ENCODE measurements at places on chromosomes 13 and 19.

DNA sequence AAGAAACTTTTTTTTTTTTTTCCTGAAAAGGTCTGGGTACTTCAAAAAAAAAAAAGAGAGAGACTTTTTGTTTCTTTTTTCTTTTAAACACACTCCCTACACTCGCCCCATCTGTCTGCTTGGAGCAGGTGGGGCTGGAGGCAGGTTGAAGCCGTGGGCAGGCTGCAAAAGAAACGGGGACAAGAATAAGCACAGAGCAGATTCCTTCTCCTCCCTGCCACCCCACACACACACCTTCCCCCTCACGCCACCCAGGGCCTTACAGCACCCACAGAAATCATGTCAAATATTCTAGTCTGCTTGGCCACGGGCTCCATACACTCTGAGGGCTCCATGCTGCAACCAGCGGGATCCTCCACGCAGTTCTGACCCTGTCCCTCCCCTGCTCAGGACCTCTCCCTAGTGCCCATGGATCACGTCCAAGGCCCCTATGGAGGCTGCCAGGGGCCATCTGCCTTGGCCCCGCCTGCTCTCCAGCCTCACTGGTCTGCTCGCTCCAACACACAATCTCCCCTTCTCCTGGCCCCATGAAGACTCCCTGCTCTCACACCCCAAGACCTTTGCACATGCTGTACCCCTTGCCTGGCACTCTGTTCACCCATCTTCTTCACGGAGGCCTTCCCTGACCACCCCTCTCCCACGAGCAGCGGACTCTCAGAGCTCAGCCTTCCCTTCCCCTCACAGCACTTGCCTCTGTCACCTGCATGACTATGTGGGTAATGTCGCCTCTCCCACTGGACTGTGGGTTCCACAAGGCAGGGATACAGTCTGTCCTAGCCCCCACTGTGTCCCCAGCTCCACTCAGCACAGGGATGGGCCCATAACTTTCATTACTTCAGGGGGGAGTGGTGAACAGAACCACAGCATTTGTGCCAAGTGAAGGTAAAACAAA is 11.4 kb downstream of the AKT2 start:
- DNase-seq: no peak

GRCh38 chr13:71171740-71172139 is 695.3 kb downstream of the DACH1 start:
- DNase-seq: no peak

GRCh38 chr19:3699741-3700241 is 477 bp downstream of the PIP5K1C start:
- DNase-seq: no peak

DNA sequence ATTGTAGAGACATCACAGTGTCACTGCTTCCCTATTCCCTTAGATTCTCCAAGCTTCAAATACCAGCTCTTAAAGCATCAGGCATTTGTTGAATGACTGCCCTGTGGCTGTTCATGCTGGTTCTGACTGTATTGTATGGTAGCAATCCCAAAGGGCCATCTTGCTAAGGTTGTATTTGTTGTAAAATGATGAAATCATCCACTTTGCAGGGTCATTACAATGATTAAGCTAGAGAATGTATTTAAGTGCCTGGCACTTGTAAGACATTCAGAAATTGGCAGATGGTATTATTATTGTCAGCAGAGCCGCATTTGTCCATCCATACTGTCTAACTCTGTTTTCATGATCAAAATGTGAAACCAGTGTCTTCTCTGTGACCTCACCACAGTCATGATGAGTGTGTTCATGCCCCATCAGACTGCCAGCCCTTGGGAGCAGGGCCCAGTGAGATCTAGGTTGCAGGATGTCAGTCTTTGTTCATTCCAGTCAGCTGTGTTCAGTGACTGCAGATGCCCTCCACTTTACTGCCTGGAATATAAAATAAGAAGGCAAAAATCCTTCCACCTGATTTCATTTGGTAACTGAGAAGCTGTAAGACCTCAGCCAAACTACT is 86.1 kb downstream of the DHRS12 start:
- peak; percentile 29 for DNase-seq

DNA sequence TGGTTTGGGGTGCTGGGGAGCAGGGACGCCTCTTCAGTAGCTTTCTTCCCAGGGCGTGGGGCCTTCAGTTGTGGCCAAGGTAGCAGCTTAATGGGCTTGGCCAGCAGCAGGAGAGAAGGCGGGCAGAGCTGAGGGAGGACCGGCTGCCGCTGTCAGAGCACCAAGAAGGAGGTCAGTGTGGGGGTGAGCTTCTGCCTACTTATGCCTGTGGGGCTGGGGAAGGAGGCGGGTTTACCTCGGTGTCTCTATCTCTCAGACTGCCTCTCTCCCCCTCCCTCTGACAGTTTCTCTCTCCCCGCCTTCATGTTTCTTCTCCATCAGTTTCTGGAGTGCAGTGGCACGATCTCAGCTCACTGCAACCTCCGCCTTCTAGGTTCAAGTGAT is at the start of gene CAPN12:
Gene CAPN12, minus strand, starts transcription at position 177 of the 384 bp plus-strand sequence. CDS start 309 bp downstream, outside the sequence.
- no peak for DNase-seq

Data from epithelial cell of esophagus (primary cell).